ENCODE measurements at places on chromosomes 5 and 9. TPM values are rescaled to one million over a fixed set of nuclear protein-coding genes. Genes with fewer than 3 reads are reported as not detected.
A peak's percentile ranks its signal among the peaks of the same experiment; 100 is the strongest.

DNA sequence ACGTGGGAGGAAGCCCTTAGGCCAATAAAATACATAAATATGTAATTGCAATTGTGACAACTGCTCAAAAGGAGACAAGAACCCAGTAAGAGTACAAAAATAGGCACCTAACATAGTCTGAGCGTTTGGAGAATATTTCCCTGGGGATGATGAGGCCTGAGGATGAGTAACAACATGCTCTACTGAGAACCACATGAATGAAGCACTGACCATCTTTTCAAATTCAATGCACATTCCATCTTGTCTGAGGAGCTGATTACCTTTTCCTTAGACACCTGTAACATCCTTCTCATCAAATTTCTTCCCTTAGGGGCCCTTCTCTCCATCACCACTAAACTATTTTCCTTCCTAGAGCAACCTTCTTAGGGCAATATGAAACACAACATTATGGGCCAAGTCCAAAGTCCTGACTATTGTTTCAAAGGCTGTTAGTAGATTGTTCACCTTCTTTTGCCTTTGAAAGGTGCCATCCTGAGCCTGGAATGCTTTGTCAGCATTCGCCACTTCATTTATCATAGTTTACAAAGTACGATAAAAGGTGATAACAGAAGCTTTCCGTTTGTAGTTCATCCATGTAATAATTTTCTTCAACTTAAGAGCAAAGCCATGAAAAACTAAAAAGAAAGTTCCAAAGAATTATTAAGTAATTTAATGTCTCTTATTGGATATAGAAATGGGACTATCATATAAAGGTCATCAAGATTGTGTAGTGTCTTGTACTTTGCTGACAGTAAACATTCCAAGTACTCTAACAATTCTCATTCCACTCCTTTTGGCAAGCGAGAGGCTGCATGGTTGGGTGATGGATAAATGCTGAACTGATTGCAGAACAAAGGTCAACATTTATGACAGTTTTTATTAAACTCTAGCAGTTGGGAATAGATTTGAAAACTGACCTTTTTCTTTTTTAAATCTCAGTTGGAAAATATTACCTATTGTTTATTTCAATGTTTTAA lies 471.3 kb downstream of the PDE4D start:
- no peak for DNase-seq

GRCh38 chr5:141848744-141849414 lies 29.3 kb downstream of the PCDH1 start:
- DNase-seq = peak; percentile 76

GRCh38 chr9:126511411-126511810 lies 102.3 kb upstream of the LMX1B start:
- no peak for DNase-seq

DNA sequence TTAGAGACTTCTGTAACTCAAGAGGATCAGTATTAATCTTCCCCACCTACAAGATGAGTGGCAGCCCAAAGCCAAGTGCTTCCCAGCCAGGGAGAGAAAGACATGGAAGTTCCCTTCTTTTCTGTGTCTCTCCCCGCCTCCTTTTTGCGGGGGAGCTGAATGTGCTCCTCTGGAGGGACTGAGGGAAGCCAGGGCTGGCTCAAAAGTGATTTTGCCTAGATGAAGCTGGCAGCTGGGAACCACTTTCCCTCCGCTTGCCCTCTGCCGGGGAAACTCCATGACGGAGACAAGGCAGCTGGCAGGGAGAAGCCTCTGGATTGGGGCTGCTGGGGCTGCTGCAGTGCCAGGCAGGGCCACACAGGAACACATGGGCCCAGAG lies 24.4 kb downstream of the EGR1 start:
- no peak for DNase-seq

- no peak for DNase-seq
Observed at GRCh38 chr9:77156646-77157371, 20.5 kb upstream of the VPS13A start.

Gene SLC23A1
- total RNA-seq = 1.4 TPM

Gene KIF20A
- 1.2 TPM for total RNA-seq

Gene STKLD1
- total RNA-seq = 1.6 TPM

Gene SPINK1
- not detected for total RNA-seq

- peak; percentile 64 for DNase-seq
Observed at GRCh38 chr9:127185931-127186781, 63.7 kb upstream of the ANGPTL2 start.

DNA sequence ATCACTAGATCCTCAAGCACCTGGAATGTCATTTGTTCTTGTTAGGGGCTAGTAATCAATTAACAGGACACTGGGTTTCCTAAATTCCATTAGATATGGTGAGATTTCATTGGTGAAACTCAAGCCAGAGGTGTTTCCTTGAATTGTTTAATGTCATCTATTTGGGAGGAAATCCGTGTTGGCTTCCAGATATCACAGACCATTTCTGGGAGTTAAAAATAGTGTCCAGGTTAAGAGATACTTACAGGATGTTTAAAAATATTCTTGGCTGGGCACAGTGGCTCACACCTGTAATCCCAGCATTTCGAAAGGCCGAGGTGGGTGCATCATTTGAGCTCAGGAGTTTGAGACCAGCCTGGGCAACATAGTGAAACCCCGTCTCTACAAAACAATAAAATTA lies 688.3 kb upstream of the WWC1 start:
- no peak for DNase-seq

- DNase-seq = no peak
Observed at GRCh38 chr5:37553720-37554404, 174.7 kb downstream of the WDR70 start.

- DNase-seq = no peak
Observed at GRCh38 chr9:95131023-95131943, 186.2 kb downstream of the FANCC start.

Gene SHOC1
- total RNA-seq = 0.15 TPM

Gene SVEP1
- 55.9 TPM for total RNA-seq

- no peak for DNase-seq
Observed at GRCh38 chr5:74328221-74328630, 312.3 kb downstream of the ENC1 start.
